ENCODE measurements at places on chromosomes 1 and 21.
A peak's percentile ranks its signal among the peaks of the same experiment; 100 is the strongest.

GRCh38 chr1:4108758-4109627, 208.9 kb upstream of the C1orf174 start:
- no peak for DNase-seq

DNA sequence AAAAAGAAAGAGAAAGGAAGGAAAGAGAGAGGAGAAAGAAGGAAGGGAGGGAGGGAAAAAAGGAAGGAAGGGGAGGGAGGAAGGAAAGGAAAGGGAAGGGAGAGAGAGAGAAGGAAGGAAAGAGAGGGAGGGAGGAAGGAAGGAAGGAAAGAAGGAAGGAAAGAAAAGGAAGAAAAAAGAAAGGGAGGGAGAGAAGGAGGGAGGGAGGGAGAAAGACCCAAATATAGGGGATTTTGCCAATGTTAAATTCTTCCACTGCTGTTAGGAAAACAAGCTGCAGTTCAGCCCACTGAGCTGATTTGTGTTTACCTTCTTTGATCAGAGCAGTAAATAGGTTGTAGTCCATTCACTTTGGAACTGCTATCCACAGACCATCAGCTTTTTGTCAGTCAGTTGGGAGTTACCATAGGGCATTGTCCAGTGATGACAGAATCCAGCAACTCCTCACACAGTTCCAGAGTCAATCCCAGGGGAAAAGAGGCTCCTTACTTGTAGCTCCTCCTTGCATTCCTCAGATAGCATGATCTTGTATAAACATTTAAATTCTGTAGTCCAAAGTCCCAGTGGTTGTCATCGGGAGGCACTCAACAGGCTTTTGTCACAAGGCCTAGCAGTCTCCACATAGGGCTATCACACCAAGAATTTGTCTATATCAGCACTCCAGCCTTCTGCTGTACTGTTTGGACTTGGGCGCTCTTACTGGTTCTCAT, 13.5 kb upstream of the PPP1R8 start:
- DNase-seq: no peak

GRCh38 chr1:41802532-41803501, 115.9 kb downstream of the HIVEP3 start:
- peak; percentile 28 for DNase-seq

DNA sequence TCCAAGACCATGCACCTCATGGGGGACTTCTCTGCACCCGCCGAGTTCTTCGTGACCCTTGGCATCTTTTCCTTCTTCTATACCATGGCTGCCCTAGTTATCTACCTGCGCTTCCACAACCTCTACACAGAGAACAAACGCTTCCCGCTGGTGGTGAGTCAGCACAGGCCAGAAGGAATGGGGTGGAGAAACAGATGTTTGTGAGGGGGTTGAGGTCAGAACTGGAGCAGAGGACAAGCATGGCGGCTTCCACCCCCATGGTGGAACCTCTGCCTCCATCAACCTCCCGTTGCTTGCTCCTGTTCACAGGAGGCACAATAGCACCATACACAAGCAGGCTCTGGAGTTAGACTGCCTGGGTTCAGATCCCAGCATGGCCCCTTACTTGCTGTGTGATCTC, 6.9 kb upstream of the ATXN7L2 start:
- DNase-seq: no peak

DNA sequence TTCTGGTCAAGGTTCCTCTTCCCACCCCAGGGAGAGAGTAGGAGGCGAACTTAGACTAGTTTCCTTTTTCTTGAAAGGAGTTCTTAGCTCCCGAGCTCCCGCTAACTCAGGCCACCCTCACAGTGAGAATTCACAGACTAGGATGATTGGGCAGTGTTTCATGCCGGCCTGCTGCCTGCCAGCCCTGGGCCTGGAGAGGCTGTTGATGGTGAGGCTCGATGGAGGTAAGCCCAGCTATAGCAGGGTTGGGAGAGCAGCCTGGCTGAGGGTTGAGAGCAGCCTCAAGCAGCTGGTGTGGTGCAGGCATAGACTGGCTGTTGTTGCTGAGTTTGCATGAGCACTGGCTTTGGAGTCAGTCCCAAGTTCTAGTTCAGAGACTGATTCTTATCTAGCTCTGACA, 274.4 kb downstream of the MATN1 start:
- no peak for DNase-seq

DNA sequence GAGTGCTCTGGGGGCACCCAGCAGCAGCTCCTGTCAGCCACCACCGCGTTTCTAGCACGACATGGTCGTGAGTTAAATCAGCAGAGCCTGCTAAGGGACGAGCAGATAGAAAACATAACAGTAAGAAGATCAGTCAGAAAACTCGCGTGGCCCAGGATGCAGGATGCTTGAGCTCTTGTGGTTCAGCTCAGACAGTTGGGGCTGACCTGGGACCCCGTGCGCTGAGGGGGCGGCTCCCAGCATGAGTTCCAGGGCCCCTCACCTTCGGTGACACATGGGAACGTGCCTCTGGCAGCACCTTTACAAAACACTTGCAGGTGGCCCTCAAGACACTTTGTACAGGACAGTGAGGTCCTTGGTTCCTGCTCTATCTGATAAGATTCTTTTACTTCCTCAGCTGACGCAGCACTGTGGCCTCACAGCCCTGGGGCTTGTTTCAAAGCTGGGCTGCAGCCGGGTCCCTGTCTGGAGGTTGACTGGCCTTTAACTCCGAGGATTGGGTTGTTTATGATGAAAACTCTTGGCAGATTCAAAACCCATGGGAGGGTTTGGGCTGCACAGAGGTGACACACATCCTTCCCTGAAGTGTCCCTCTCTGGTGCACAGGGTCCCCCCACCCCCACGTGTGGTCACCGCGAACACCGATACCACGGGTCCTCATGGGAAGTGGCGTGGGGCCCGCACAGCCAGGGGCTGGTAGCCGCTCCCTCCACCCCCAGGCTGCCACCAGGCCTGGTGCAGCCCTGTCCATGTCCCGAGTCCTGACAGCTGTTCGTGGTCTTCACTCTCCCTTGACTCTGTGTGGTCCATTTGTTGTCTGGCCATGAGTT, 65.3 kb upstream of the COL6A1 start:
- no peak for DNase-seq

DNA sequence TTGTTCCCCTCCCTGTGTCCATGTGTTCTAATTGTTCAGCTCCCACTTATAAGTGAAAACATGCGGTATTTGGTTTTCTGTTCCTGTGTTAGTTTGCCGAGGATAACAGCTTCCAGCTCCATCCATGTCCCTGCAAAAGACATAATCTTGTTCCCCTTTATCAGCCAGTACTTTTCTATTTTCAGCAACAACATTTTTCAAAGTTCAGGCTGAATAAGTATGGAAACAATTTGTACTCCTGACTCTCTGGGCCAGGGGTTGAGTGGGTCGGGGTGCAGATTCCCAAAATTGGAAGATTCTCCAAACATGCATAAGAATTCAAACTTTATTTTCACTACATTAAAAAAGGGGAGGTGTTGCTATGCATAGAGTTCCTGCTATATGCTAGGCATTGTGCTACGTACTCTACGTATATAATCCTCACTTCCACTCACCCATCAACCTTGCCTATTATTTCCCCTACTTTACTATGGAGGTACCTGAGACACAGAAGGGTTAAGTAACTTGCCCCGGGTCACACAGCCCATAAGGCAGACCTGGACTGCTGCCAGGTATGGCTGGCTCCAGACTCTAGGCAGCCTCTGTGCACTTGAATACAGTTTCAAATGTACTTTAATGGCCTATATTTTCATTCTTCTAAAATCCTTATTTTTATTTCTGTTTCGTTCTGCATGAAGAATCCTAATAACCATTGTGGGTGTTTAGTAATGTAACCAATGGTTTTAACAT, 117.1 kb upstream of the C8B start:
- no peak for DNase-seq

DNA sequence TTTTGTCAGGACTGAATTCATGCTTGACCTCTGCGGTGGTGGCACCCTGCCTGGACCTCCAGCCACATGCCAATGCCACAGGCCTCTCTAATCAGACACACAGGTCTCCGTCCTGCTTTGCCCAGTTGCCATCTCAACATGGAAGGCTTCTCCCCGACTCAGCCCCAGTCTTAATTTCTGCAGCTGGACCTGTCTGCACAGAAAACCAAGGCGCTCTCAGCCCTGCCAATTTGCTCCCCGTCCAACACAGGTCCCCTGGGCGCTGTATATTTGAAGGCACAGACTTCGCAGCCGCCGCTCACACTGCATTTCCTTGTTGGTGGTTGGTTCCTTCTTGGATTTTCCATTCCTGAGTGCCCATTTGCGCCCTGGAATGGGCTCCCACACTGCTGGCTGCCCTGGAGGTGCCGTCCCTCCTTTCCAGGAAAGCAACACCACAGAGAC, 28.0 kb upstream of the PLEKHG5 start:
- no peak for DNase-seq

DNA sequence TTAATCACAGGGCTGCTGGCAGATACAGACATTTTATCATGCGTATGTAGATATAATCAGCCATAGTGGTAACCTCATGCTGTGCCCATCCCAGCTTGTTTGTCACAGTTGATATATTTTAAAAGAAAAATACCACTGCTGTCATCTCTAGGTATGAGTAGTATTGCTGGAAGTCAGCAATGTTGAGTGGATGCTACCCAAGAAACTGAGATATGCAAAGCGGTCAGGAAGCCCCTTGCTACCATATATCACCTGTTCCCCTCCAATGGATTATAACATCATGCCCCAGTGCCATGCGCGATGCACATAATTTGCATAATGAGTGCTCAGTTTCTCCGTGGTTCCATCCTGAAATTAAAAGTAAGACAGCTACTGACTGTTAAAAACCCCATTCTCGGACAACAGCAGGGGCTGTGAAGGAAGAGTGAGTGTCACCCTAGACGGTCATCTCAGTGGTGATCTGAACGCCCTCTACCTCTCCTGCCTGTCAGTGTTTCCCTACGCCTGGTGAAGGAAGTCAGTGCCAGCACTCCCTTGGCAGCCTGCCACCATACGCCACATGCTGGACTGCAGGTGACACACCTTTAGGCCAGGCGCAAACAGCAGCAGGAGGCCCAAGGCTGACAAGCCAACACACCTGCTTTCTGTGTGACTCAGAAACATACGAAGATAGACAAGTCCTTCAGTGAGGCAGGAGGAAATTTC, 2.7 kb downstream of the IL10RB start:
- no peak for DNase-seq

- DNase-seq: no peak
These were observed 206.4 kb downstream of the RHOU start for GRCh38 chr1:228941666-228942065.

GRCh38 chr1:54774820-54775498, 10.6 kb upstream of the PARS2 start:
- no peak for DNase-seq

- no peak for DNase-seq
These were observed 103.4 kb upstream of the ADAR start for GRCh38 chr1:154711416-154711815.

GRCh38 chr1:112317611-112318062, 78.4 kb upstream of the CTTNBP2NL start:
- DNase-seq: no peak

- no peak for DNase-seq
These were observed 3.0 kb downstream of the GGPS1 start for GRCh38 chr1:235331401-235331800.

- no peak for DNase-seq
These were observed 12.9 kb upstream of the KCNJ15 start for GRCh38 chr21:38243732-38244406.

DNA sequence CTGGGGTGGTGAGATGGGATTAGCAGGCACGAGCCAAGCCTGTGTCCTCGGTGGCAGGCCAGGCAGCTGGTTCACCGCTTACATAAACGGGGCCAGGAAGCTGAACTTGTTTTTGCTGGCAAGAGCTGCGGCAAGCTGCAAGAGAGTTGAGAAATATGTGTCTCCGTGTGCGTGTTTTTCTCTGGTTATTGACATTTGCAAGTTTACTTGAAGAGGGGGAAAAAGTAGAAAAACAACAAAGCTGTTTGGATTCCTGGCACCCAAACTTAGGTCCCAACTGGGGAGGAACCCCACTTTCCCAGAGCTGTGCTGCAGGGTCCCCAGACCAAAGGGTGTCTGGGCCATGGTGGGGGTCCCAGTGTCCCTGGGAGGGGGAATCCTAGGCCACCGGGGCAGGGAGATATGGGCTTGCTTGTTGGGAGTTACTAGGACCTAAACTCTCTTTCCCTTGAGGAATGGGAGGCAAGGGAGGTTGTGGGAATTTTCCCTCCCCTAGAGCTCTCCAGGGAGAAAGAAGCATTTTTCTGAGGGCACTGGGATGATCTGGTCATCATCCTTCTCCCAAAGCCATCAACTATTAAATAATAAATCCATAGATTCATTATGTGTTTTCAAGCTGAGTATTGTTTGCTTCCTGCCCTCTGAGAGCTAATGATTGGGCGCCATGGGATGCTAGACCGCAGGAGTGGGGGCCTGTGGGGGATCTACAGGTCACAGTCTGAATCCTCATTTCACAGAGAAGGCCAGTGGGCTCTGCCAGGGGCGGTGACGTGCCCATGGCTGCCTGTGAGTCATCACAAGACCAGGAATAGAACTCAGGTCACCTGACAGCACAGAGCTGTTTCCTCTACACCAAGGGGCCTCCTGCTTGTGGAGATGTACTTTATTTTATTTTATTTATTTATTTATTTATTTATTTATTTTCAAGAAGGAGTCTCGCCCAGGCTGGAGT, 14.8 kb downstream of the IL6R start:
- no peak for DNase-seq

DNA sequence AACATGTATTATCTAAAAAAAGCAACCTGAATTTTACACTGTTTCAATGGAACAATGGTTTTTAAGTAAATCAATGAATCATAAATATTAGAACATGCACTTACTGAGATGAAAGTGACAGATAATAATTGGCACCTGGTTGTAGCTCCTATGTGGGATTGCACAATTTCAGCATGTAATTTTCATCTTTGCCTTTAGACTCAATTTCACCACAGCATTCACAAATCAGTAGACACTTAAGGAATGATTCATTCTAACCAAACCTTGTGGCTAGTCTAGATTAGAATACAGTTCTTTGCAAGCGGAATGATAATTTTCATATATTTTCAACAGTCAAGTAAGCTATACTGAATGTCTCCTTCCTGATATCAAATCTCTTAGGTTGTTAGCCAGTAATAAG, 853.4 kb downstream of the KCNT2 start:
- no peak for DNase-seq

GRCh38 chr1:38818175-38818976, 41.2 kb downstream of the RRAGC start:
- no peak for DNase-seq
